AG08396 (cell line): ENCODE measurements at places on chromosomes 5 and 9.

DNA sequence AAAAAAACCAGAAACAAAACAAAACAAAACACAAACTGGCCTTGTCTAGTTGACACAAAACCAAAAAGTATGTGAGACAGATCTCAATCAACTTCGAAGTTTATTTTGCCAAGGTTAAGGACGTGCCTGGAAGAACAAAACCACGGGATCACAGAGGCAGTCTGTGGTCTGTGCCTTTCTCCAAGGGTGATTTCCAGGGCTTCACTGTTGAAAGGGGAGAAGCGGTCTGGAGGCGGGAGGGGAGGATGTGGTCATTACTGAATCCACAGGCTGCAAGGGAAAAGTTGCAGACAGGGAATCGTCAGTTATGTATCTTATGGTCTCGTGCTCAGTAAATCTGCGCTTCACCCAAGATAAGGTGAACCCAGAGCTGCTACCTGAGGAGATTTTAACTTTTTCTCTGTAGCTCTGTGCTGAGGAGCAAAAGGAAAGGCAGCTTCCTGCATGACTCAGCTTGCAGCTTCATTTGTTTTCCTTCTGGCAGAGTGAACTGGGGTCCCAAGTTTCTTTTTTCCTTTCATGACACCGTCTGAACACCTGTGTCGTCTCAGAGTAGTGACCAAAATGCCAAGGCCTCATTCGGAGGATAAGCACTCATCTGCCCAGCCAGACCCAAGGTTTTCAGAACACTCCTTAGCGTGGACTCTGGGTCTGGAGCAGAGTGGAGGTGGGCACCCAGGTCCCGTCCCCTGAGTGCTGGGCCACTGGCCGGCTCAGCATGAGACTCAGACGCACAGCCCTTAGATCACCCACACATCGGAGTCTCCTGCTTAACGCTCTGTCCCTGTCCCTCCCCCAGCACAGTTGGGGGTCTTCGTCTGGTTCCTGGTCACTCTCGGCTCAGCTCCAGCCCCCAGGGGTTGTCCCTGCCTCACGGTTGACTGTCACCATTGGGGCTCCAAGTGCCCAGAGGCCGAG, 25.9 kb downstream of the ROPN1L start:
- DNase-seq: no peak

- peak; percentile 65 for DNase-seq
Observed at GRCh38 chr9:101465326-101465915, 29.8 kb upstream of the ALDOB start.

GRCh38 chr9:81717061-81717746, 27.9 kb upstream of the TLE1 start:
- no peak for DNase-seq

DNA sequence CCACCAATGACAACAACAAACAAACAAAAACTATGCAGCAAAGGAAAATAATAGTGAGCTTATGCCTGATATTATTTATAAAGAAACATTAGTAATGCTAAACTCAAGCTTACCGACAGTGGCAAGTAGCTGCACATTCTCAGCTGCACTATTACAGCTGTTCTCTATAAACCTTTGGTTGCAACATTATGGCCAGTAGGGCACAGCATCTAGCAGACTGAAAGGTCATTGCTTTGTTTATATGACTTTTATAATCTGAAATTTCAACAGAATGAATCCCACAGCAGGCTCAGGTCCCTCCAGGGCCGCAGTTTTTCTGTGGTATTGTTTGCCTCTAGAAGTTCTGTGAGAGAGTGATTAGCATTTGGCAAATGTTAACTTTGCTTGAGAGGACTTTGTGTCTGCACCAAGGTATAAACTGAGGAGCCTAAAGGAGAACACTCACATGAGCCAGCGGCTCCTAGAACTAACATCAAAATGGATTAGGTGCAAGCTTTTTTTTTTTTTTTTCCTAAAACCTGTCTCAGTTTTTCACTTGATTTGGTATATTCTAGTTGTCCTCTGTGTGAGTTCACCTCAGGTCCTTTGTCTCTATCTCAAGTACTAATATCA, 58.3 kb downstream of the IZUMO3 start:
- no peak for DNase-seq

- DNase-seq: no peak
Observed at GRCh38 chr5:151005187-151005949, 15.0 kb upstream of the GPX3 start.

DNA sequence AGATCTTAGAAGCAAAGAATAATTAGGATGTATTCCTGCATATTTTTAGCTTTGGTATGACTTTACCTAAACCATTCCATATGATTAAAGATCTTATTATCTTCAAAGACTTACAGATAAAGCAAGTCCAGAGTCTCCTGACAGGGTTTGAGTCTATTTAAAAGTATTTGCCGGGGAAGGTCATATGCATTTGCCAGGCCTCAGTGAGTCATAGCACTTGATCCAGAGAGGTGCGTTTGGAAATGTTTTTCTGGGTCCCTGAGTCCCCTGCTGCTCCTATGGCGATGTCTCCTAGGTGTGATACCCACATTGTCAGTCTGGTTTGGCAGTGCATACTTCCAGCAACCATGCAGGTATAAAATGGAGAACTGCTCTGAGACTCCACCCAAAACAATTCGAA, 217.0 kb downstream of the FBXL7 start:
- no peak for DNase-seq

DNA sequence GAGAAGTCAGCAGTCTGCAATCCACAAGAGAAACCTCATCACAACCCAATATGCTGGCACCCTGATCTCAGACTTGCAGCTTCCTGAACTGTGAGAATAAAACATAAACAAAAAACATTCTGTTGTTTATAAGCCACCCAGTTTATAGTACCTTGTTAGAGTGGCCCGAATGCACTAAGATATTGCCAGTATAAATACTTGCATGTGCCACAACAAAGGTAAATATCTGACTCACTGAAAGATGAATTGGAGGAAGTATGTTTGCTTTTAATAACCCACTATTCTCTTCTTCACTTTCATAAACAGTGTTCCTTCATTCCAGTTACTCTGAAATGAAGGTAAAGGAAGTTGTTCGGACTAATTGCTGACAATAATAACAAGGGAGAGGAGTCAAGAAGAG, 1163.4 kb upstream of the CDH6 start:
- no peak for DNase-seq

- no peak for DNase-seq
Observed at GRCh38 chr5:59067956-59068656, 485.2 kb downstream of the RAB3C start.

GRCh38 chr9:95438561-95439357, 78.0 kb downstream of the PTCH1 start:
- no peak for DNase-seq

GRCh38 chr5:151679421-151680155, 7.1 kb downstream of the SPARC start:
- DNase-seq: no peak

- no peak for DNase-seq
Observed at GRCh38 chr5:73994963-73995362, 369.0 kb downstream of the ARHGEF28 start.

DNA sequence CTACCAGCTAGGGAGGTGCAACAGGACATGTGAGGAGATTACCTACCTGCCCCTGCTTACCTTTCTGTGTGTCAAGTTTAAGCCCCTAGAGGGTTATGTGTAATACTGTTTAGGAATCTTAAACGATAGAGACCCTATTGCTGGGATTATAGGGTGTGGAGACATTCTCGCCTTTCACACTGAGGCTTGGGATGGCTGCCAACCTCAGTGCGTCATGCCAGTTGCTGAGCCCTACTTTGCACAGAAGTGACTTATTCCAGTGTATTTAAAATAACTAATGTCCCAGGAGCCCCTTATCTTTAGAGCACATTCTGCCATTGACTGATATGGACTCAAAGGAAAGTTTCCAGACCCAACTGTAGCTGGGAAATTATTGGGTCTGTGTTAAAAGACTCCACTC, 76.6 kb upstream of the XPA start:
- no peak for DNase-seq

- DNase-seq: peak; percentile 30
Observed at GRCh38 chr5:32259033-32259432, 53.7 kb downstream of the MTMR12 start.

GRCh38 chr5:142680605-142681259, 5.2 kb downstream of the FGF1 start:
- peak; percentile 43 for DNase-seq

DNA sequence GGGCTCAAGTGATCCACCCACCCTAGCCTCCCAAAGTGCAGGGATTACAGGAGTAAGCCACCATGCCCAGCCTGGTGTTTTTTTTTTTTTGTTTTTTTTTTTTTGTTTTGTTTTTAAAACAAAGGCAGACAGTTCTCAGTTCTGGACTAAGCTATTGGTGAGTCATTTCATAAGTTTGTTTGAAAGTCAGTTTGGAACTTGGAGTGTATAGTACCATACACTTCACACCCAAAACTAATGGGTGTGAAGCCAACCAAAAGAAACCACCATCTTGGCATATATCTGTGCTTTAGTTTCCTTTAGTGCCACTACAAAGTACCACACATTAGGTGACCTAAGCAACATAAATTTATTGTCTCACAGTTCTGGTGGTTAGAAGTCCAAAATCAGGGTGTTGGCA, 13.4 kb downstream of the MAST4 start:
- DNase-seq: no peak

DNA sequence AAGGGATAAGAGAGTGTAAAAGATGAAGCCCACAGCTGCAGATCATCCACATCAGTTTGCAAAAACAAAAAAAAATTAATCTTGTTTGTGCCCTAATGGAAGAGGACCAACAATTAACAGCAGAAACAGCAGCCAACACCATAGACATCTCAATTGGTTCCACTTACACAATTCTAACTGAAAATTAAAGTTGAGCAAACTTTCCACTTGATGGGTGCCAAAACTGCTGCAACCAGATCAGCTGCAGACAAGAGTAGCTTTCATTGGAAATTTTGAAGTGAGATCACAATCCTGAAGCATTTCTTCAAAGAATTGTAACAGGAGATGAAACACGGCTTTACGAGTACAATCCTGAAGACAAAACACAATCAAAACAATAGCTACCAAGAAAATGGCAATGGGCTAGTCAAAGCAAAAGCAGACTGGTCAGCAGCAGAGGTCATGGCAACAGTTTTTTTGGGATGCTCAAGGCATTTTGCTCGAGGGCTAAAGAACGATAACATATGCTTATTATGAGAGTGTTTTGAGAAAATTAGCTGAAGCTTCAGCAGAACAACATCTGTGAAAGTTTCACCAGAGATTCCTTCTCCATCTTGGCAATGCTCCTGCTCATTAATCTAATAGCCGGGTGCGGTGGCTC, 4.1 kb upstream of the RBM27 start:
- no peak for DNase-seq
